ENCODE measurements at places on chromosomes 3 and 15. TPM values are rescaled to one million over a fixed set of nuclear protein-coding genes. Genes with fewer than 3 reads are reported as not detected.

The BCL6 gene
- total RNA-seq: 9.0 TPM

The SUSD5 gene
- total RNA-seq: not detected

The RBM5 gene
- 35.2 TPM for total RNA-seq

The ACP3 gene
- not detected for total RNA-seq

The TICRR gene
- 5.1 TPM for total RNA-seq

The ZNF620 gene
- total RNA-seq: not detected

The SHF gene
- total RNA-seq: 2.7 TPM

The PLA1A gene
- total RNA-seq: 0.18 TPM

The RAB6B gene
- 1.5 TPM for total RNA-seq

DNA sequence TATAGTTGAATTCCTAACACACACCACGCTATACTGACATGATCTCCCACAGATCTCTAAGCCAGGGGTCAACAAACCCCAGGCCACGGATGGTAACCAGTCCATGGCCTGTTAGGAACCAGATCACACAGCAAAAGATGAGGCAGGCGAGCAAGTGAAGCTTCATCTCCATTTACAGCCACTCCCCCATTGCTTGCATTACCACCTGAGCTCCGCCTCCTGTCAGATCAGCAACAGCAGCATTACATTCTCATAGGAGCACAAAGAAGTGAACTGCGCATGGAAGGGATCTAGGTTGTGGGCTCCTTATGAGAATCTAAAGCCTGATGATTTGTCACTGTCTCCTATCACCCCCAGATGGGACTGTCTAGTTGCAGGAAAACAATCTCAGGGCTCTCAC, 2.7 kb downstream of the PDCD7 start:
- no peak for DNase-seq

DNA sequence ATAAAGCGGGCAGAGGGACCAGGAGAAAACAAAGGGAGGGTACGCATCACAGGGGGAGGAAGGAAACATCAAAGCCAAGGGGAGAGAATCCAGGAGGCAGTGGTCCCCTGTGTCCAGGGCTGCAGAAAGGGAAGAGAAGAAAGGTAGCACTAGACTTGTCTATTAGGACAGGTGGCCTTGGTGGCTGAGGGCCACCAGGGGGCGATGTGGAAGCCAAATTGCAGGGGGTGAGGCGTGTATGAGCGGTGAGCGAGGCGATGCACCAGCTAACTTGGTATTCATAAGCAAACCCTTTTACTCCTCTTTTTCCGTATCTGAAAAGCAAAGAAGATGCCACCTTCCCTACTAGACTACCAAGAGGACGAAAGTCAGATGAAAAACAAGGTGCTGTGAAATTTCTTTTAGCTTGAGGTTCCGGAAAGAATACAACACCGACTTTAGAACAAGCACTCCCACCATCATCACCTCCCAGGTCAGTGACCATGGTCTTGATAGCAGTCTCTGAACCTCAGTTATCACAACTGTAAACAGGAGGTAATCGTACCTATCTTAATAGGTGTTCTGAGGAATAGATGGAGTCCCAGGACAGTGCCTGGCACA, 654.4 kb upstream of the ADAMTS9 start:
- DNase-seq: peak; percentile 35

DNA sequence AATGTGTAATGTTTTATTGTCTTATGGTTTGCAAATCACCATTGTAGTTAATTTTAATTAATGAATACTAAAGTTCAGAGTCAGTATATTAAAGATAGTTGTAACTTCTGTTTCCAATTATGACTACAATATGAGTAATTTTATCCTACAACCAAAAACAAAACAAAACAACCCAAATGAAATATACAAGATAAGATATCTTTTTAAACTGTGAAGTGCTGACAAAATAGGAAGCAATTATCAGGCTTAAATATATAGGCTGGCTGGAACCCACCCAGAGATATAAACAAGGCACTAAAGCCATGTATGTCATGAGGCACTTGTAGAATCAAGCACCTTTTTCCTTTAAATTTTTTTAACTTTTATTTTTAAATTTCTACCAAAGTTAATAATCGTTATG, 108.6 kb upstream of the LRRFIP2 start:
- DNase-seq: no peak

GRCh38 chr15:91890614-91891013, 37.1 kb downstream of the SLCO3A1 start:
- DNase-seq: peak; percentile 28

GRCh38 chr3:33915796-33916546, 117.5 kb downstream of the PDCD6IP start:
- no peak for DNase-seq

GRCh38 chr3:114418107-114418506, 124.3 kb downstream of the TIGIT start:
- no peak for DNase-seq

DNA sequence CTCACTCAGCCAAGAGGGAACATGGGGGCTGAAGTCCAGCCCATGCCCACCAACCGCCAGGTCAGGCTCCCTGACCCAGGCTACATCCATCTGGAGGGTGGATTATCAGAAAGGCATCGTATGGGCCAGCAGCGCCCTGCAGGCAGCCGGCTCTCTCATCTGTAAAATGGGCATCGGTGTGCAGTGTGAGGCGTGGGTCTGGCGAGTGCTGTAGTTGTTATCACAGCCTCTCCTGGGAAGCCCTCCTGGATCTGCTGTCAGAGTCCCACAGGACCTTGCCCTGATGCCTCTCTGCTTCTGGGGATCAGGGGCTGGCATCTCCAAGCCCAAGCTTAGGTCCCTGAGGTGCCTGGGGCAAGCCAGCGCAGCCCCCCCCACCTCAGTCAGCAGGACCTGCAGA, 27.4 kb downstream of the CFAP100 start:
- DNase-seq: no peak

- no peak for DNase-seq
Observed at GRCh38 chr3:163601426-163601825, 1476.9 kb downstream of the SI start.

- no peak for DNase-seq
Observed at GRCh38 chr15:75425966-75426500, 25.5 kb downstream of the SIN3A start.

DNA sequence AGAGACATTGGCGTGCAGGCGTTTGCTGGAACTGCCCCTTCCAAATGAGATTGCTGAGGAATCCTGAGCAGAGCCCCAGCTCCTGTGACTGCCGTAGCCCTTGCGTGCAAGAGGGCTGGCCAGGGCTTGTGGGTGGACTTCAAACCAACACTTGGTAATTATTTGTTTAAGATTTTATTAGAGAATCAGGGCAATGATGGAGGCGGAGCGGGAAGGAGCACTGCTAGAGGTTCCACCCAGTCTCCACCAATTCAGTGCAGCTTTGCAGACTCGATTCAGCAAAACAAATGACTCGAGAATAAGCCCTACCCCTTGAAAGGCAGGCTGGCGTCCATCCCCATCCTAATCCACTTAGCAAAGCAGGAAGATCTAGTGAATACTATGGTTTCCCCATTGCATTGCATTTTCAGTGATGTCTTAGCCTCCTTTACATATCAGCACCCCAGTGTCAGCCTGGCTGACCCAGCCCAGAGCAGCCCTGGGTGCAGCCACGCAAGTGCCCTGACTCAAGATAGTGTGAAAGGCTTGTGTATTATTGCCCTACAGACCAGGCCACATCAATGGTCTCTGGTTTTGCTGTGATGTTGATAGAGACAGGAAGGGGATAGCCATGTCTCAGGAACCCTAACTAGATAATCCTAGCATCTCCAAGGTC, 26.0 kb downstream of the GLDN start:
- peak; percentile 95 for DNase-seq

GRCh38 chr3:41469083-41469482, 269.8 kb downstream of the CTNNB1 start:
- DNase-seq: no peak

DNA sequence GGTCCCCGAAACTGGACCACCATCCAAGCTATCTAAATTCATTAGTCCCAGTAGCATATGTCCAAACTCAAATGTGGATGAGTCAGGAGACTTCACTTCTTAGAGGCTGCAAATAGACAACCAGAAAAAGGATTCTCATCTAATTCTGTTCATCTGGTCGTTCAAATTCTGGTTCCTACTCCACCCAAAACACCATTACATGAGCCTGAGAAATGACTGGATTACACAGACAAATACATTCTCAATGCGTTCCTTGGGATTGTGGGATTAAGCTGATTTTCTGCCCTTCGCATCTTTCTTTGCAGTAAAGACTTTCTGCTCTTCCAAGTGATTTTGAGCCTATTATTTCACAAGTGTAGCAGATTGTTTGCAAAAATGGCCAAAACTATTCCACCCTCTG, 472.3 kb upstream of the PROK2 start:
- DNase-seq: no peak

GRCh38 chr3:150308037-150308319, 100.1 kb upstream of the TSC22D2 start:
- DNase-seq: no peak

- no peak for DNase-seq
Observed at GRCh38 chr3:115164374-115165221, 17.5 kb upstream of the ZBTB20 start.

- no peak for DNase-seq
Observed at GRCh38 chr15:58490086-58490887, 58.5 kb downstream of the LIPC start.

DNA sequence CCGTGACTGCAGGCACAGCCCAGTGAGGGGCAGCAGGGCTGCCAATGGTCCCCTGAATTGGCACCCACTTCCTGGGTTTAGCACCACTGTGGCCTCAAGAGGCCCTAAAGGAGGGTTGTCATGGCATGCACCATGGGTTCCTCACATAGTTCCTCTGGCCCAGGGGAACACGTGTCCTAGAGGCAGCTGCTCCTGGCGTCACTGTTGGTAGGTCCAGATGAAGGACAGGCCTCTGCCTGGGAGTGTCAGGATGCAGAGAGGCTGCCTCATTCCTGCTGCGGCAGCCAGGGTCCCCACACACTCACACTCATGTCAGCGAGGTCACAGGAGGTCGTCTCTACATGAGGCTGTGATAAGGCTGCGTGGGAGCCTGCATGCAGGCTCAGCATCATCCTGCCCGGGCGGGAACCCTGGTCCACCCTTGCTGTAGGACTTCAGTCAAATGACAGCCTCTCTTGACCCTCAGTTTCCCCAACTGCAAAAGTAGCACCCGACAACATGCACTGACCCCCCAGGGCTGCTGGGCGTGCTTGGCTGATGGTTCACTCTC, 26.1 kb upstream of the SFMBT1 start:
- DNase-seq: no peak

DNA sequence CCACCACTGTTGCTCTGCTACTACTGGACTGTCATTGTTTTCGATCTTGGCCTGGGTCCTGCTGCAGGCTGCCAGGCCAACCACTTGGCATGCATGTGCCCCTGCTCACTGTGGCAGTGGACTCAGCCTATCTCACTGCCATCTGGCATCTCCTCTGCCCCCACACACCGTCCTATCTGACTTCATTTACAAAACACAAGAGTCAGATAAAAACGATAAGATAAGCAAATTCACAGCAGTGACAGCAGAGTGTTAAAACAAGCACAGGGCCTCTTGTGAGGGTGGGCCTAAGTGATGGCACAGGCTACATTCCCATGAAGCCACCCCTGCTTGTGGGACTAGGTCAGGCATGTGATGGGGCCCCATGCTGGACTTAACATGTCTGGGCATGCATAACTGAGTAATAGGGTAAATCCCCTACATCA, 68.1 kb downstream of the CRYGS start:
- DNase-seq: no peak

GRCh38 chr3:139326131-139326530, 17.7 kb upstream of the MRPS22 start:
- no peak for DNase-seq

- no peak for DNase-seq
Observed at GRCh38 chr15:68354268-68354667, 76.7 kb downstream of the FEM1B start.

DNA sequence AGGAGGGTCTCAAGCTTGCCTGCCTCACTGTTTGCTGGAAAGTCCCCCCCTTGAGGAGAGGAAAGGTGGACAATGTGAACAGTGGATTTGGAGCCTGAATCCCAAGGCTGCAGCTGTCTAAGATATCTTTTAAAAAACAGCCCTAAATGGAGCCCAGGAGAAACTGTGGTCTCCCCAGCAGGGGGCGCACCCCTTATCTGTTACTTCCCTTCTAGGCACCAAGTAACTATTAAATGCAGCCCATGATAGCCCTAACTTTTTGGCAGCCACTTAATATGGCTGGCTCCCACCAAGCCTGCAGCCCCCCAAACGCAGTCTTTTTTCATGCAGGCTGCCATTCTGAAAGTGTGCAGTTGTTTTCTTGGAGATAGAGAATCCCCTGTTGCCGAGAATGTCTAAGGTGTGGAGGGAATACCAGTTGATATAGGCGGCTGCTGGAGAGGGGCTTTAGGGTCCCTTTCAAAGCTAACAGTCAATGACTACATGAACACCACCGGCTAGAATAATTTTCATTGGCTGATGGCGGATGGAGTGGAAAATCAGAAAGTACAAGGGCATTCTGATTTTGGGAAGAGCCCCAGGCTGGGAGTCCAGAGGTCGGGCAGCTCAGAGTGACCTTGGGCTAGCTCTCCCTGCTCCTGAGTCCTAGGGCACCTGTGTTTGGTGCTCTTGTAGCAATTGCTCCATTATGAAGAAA, 1.3 kb downstream of the RHCG start:
- DNase-seq: no peak

DNA sequence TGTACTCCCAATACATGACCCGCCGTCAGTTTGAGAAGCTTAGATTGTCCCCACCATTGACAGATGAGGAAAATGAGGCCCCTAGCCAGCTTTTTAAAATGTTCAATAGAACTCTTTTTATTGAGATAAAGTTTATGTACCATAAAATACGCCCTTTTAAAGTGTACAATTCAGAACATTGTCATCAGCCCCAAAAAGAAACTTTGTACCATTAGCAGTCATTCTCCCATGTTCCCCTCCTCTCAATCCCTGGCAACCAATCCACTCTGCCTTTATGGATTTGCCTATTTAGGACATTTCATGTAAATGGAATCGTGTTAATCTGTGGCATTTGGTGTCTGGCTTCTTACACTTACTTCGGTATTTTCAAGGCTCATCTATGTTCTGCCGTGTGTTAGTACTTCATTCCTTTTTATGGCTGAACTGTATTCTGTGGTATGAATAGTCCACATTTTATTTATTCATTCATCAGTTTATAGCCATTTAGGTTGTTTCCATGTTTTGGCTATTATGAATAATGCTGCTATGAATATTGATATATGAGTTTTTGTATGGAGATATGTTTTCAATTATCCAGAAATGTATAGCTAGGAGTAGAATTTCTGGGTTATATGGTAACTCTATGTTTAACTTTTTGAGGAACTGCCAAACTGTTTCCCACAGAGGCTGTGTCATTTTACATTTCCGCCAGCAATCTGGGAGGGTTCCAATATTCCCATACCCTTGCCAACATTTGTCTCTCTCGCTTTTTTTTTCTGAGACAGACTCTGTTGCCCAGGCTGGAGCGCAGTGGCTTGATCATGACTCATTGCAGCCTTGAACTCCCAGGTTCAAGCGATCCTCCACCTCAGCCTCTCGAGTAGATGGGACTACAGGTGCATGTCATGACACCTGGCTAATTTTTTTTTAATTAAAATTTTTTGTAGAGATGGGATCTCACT, 15.3 kb upstream of the PTPN23 start:
- peak; percentile 19 for DNase-seq

- DNase-seq: no peak
Observed at GRCh38 chr3:72560846-72561675, 287.2 kb downstream of the SHQ1 start.

GRCh38 chr3:72346526-72346926, 501.7 kb downstream of the SHQ1 start:
- DNase-seq: peak; percentile 92

Measured in H4 (cell line).